ENCODE measurements at places on chromosomes 2 and 18. TPM values are rescaled to one million over a fixed set of nuclear protein-coding genes. Genes with fewer than 3 reads are reported as not detected.

- DNase-seq = no peak
- no peaks in the 10 kb centered on the region for H3K4me1 ChIP-seq
- no peaks in the 10 kb centered on the region for H3K36me3 ChIP-seq
- no peak overlapping the region for H3K4me3 ChIP-seq
- H3K27ac ChIP-seq = no peak overlapping the region
Observed at GRCh38 chr2:172823261-172823850, 87.7 kb downstream of the RAPGEF4 start.

GRCh38 chr2:32858713-32859112 lies 88.0 kb upstream of the LTBP1 start:
- no peak overlapping the region for H3K27ac ChIP-seq
- H3K27me3 ChIP-seq = peaks cover 35% of the 10 kb centered on the region
- no peak for DNase-seq
- H3K4me1 ChIP-seq = no peaks in the 10 kb centered on the region

GRCh38 chr2:196606516-196606915 lies 33.0 kb upstream of the CCDC150 start:
- no peak overlapping the region for H3K4me3 ChIP-seq
- no peaks in the 10 kb centered on the region for H3K36me3 ChIP-seq
- no peaks in the 10 kb centered on the region for H3K27me3 ChIP-seq
- H3K4me1 ChIP-seq = peaks cover 2% of the 10 kb centered on the region
- no peak overlapping the region for H3K27ac ChIP-seq

DNA sequence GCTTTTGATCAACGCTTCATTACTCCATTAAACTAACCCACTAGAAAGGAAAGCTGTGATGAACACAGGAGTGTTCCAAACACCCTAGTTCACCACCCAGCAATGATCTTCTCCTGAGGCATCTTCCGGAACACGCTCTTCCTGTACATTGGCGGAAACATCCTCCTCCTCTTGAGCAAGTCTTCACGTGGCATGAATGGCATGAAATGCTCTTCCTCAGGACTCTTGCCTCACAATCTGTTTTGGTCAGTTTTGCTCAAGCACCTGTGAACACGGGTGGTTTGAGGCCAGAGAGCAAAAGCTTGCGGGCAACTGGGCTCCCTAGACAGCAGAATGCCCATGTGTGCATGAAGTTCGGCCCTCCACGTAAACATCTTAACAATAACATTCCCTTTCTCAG lies 734.2 kb upstream of the SALL3 start:
- no peak overlapping the region for H3K27ac ChIP-seq
- no peaks in the 10 kb centered on the region for H3K27me3 ChIP-seq
- no peaks in the 10 kb centered on the region for H3K36me3 ChIP-seq
- H3K4me3 ChIP-seq = no peak overlapping the region

DNA sequence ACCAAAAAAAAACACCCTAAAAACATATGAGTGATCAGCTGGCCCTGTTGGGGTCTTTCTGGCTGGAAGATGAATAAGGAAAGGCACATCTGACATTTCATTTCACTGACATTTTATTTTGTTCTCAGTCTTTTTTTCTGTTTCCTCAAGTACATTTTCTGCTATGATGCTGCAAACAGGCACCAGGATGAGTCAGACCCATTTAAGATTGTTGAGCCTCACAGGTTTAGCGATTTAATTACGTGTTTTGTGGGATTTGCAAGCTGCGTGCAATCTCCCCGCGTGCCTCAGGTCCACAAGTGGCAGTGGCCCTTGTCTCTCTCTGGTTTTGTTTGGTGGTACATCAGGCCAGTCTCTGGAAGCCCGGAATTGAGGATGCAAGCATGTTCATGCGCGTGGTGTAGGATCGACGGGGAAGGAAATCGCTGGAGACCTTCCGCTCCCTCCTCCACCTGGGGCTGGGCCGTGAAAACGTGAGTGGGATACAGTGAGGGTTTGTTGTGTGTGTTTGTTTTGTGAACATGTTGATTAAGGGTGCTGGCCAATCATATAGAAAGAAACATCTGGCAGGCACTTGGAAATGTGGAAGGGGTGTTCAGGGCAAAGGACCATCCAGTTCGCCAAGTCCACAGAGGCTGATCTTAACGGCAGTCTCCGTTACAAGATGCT lies 120.2 kb upstream of the ZNF516 start:
- H3K4me3 ChIP-seq = no peak overlapping the region
- no peak for DNase-seq
- H3K36me3 ChIP-seq = no peaks in the 10 kb centered on the region
- H3K4me1 ChIP-seq = peaks cover 3% of the 10 kb centered on the region
- H3K27ac ChIP-seq = no peak overlapping the region
- H3K27me3 ChIP-seq = peaks cover 34% of the 10 kb centered on the region

- no peaks in the 10 kb centered on the region for H3K36me3 ChIP-seq
- no peaks in the 10 kb centered on the region for H3K4me1 ChIP-seq
- H3K4me3 ChIP-seq = no peak overlapping the region
- H3K27ac ChIP-seq = no peak overlapping the region
- DNase-seq = no peak
Observed at GRCh38 chr2:156300337-156300736, 32.2 kb downstream of the NR4A2 start.

GRCh38 chr2:216023055-216023648 lies 9.8 kb upstream of the MREG start:
- H3K27ac ChIP-seq = no peak overlapping the region
- H3K27me3 ChIP-seq = no peaks in the 10 kb centered on the region
- peak; percentile 54 for DNase-seq
- no peaks in the 10 kb centered on the region for H3K4me1 ChIP-seq
- H3K4me3 ChIP-seq = no peak overlapping the region

DNA sequence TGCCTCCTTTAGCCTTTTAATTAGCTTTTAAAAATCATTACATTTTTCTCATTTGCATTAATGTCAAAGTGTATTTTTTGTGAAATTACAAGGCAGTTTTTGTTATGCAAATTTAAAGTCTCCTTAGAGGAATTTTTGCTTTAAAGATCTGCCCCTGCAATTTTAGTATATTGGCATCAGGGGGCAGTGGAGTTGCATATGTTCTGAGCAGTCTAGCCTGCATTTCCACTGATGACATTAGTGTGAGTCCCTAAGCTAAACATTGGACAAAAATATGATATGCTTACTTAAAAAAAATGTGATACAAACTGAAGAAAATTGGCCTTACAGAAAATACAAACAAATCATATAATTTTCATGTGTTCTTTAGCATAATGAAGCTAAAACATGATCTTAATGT lies 426.5 kb downstream of the SLC4A3 start:
- no peaks in the 10 kb centered on the region for H3K4me1 ChIP-seq
- no peak overlapping the region for H3K4me3 ChIP-seq
- no peaks in the 10 kb centered on the region for H3K27me3 ChIP-seq
- no peaks in the 10 kb centered on the region for H3K36me3 ChIP-seq

- H3K4me3 ChIP-seq = no peak overlapping the region
- H3K36me3 ChIP-seq = peaks cover 98% of the 10 kb centered on the region
- H3K27me3 ChIP-seq = no peaks in the 10 kb centered on the region
- no peak overlapping the region for H3K27ac ChIP-seq
- no peak for DNase-seq
Observed at GRCh38 chr2:26195040-26195984, 22.4 kb downstream of the GAREM2 start.

- no peaks in the 10 kb centered on the region for H3K4me1 ChIP-seq
- no peaks in the 10 kb centered on the region for H3K27me3 ChIP-seq
- DNase-seq = no peak
- H3K27ac ChIP-seq = no peak overlapping the region
- H3K36me3 ChIP-seq = no peaks in the 10 kb centered on the region
Observed at GRCh38 chr2:36415381-36416022, 59.9 kb downstream of the CRIM1 start.

GRCh38 chr2:34549710-34550345 lies 950.7 kb upstream of the FAM98A start:
- DNase-seq = no peak
- no peaks in the 10 kb centered on the region for H3K27me3 ChIP-seq
- no peak overlapping the region for H3K4me3 ChIP-seq
- H3K36me3 ChIP-seq = no peaks in the 10 kb centered on the region

- no peak overlapping the region for H3K4me3 ChIP-seq
- no peaks in the 10 kb centered on the region for H3K36me3 ChIP-seq
- DNase-seq = peak; percentile 32
- no peaks in the 10 kb centered on the region for H3K27me3 ChIP-seq
- H3K4me1 ChIP-seq = peaks cover 12% of the 10 kb centered on the region
- H3K27ac ChIP-seq = no peak overlapping the region
Observed at GRCh38 chr2:219475278-219475677, 23.4 kb upstream of the GMPPA start.

- H3K27me3 ChIP-seq = peaks cover 4% of the 10 kb centered on the region
- no peak overlapping the region for H3K4me3 ChIP-seq
- no peak for DNase-seq
- no peak overlapping the region for H3K27ac ChIP-seq
- H3K4me1 ChIP-seq = no peaks in the 10 kb centered on the region
Observed at GRCh38 chr2:457792-458424, 170.0 kb upstream of the ALKAL2 start.

GRCh38 chr2:69086466-69086865 lies 73.5 kb downstream of the ANTXR1 start:
- peaks cover 20% of the 10 kb centered on the region for H3K27me3 ChIP-seq
- DNase-seq = no peak
- no peak overlapping the region for H3K4me3 ChIP-seq
- 0 out of 3 replicates have a peak, but pooled peaks cover 10% of the 10 kb centered on the region for H3K4me1 ChIP-seq
- H3K27ac ChIP-seq = no peak overlapping the region
- no peaks in the 10 kb centered on the region for H3K36me3 ChIP-seq

- no peaks in the 10 kb centered on the region for H3K27me3 ChIP-seq
- H3K4me3 ChIP-seq = no peak overlapping the region
- H3K36me3 ChIP-seq = no peaks in the 10 kb centered on the region
- no peak overlapping the region for H3K27ac ChIP-seq
- no peak for DNase-seq
Observed at GRCh38 chr2:108069515-108070310, 83.4 kb downstream of the SLC5A7 start.

DNA sequence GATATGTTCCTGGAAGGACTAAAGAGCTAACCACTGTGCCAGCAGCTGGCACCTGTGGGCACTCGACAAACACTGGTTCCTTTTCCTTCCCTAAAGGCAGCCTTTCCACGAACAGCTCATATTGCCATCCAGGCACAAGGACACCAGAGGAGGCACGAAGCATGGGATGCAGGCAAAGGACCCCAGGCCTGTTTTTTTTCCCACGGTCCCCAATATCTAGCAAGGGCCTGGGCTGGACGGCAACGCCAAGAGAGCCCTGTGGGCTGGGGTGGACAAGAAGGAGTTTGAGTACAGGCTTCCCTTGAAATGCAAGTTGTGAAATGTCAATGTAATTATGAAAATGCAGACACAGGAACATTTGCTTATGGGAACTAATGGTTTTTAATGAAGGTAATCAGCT lies 135.9 kb downstream of the CYP26B1 start:
- peaks cover 4% of the 10 kb centered on the region for H3K27me3 ChIP-seq
- no peaks in the 10 kb centered on the region for H3K36me3 ChIP-seq
- H3K27ac ChIP-seq = no peak overlapping the region
- H3K4me3 ChIP-seq = no peak overlapping the region

- peaks cover 19% of the 10 kb centered on the region for H3K27me3 ChIP-seq
- no peaks in the 10 kb centered on the region for H3K36me3 ChIP-seq
- no peak overlapping the region for H3K4me3 ChIP-seq
- H3K27ac ChIP-seq = no peak overlapping the region
- no peak for DNase-seq
Observed at GRCh38 chr2:88199912-88200682, 30.0 kb downstream of the THNSL2 start.

DNA sequence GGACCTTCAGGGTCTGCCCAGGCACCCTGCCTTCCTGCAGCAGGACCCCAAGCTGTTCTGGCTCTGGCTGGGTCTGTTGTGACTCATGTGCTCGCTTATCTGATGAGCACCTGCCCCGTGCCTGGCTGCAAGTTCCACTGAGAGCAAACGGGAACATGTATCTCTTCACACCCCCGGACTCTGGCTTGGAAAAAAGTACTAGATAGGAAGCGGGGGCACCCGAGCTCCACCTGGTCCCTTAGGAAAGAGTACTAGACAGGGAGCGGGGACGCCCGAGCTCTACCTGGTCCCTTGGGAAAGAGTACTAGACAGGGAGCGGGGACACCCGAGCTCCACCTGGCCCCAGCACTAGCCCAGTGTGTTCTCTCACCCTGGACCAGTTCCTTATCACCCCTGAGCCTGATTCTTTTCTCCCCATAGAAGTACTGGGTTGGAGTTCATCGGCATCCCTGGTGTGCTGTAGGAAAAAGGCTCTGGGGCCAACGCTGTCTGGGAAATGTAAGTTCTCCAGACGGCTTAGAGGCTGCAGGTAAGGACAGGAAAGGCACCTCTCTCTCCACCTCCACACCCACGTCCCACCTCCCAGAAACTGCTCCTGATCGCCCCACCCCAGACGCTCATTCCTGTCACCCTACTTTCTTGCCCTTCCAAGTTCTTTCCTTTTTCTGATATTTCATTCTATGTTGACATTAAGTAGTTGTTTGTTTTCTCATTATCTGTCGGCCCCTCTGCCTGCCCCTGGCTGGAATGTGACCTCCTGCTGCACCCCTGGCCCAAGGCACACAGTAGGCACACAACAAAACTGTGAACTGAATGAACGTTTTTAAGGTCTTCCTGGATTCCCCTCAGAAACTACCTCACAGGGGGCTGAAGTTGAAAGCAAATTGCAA lies 40.2 kb downstream of the HDAC4 start:
- peak; percentile 44 for DNase-seq
- H3K36me3 ChIP-seq = no peaks in the 10 kb centered on the region
- H3K27me3 ChIP-seq = no peaks in the 10 kb centered on the region
- peaks cover 12% of the 10 kb centered on the region for H3K4me1 ChIP-seq
- H3K27ac ChIP-seq = no peak overlapping the region

ZC3H8 gene
- 17.2 TPM for total RNA-seq

CGREF1 gene
- 0.72 TPM for total RNA-seq

MC5R gene
- total RNA-seq = not detected

ABCB11 gene
- 0.25 TPM for total RNA-seq

TTN gene
- total RNA-seq = 0.07 TPM

LYG1 gene
- total RNA-seq = 1.3 TPM

FBLN7 gene
- not detected for total RNA-seq

GALNT3 gene
- 0.13 TPM for total RNA-seq

SERPINB13 gene
- total RNA-seq = not detected

BCS1L gene
- total RNA-seq = 56.7 TPM
